ENCODE measurements at places on chromosomes 11 and 22. TPM values are rescaled to one million over a fixed set of nuclear protein-coding genes. Genes with fewer than 3 reads are reported as not detected.

The DMC1 gene
- 0.06 TPM for total RNA-seq

The INS gene
- total RNA-seq, result not detected

The PATL1 gene
- total RNA-seq, result 12.7 TPM

The MN1 gene
- total RNA-seq, result 13.2 TPM

The CHST1 gene
- 4.0 TPM for total RNA-seq

The ATG16L2 gene
- 1.3 TPM for total RNA-seq

The ANO1 gene
- 0.86 TPM for total RNA-seq

The RFPL2 gene
- total RNA-seq, result not detected

The CTSF gene
- total RNA-seq, result 7.5 TPM

DNA sequence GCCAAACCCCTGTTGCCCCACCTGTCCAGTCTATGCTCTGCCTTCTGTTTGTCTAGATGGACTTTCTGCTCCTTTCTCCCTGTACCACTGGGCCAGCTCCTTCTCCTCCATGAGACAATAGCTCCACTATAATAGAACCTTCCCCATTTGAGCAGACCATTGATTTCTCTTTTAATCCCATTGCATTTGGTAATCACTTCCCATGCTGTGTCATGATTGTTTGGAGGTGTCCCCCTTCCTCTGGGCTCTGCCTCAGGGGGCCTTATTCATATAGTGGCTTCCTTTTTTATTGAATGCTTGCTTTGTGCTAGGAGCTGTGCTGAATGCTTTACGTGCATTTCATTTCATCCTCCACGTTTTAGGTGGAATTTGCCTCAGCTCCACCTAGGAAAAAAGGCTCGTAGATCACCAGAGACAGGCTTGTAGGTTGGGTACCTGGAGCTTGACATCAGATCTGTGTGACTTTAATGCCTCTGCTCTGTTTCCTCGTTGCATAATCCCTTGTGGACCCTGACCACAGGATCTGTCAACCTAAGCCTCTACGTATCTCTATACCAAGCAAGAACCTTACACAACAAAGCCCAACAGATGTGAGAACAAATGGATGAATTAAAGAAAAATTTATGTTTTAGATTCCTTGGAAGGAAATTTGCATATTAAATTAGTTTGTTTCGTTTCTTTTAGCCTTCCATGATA, 106.2 kb upstream of the RASSF10 start:
- DNase-seq, result no peak

DNA sequence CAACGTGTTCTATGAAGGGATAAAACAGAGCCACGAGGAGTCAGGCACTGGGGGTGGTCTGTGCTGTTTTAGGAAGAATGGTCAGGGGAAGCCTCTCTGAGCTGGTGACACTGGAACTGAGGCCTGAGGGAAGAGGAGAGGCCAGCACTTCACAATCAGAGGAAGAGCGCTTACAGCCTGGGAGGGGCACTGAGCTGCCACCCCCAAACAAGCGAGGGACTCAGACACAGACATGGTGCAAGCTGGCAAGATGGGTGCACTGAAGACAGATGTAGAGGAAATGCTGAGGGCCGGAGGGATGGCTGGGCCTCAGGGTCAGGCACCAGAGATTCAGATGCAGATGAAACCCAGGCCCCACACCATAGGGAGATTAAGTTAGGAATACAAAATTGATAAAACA, 40.0 kb upstream of the TP53I11 start:
- DNase-seq, result no peak

- DNase-seq, result no peak
These were observed 160.1 kb downstream of the SWAP70 start for GRCh38 chr11:9823887-9824385.

GRCh38 chr22:24059793-24060192, 48.7 kb downstream of the CABIN1 start:
- DNase-seq, result no peak

GRCh38 chr11:70944636-70945035, 307.7 kb downstream of the SHANK2 start:
- no peak for DNase-seq

DNA sequence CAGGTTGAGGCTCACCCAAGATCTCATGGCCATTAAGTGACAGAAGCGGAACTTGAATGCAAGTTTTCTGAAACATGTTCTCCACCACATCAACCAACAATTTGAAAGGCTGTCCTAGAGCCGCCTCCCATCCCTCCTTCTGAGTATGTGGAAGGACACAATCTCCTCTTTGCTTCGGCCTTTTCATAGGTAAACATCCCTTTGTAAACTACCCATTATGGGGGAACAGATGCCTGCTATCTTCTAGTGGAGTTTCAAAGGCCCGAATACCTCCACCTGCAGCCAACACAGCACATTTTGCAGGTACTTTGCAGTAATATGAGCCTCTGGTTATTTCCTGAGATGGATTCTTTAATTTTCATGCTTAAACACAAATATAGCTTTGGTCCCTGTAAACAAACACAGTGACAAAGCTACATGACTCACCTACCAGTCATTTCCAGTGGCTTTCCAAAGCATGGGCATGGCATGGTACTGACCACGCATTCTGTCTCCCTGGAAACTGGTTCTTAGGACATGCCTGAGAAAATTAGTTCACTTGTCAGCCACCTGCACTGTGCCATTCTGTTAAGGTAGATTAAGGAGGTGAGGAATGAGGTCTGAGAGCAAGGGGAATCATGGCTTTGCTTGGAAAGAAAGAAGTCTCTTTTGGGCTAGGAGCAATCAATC, 60.2 kb downstream of the EHF start:
- DNase-seq, result peak; percentile 81

GRCh38 chr11:8069771-8070170, 11.2 kb upstream of the TUB start:
- no peak for DNase-seq

- no peak for DNase-seq
These were observed at the start of gene OR52E1 for GRCh38 chr11:5069272-5069671. Gene OR52E1 (plus strand): TSS chr11:5069572.

GRCh38 chr22:44351685-44352377, 39.1 kb upstream of the SHISAL1 start:
- peak; percentile 91 for DNase-seq

GRCh38 chr22:50034126-50035081, 21.8 kb upstream of the IL17REL start:
- peak; percentile 66 for DNase-seq

- peak; percentile 81 for DNase-seq
These were observed 534.3 kb downstream of the ETS1 start for GRCh38 chr11:128052912-128053641.

DNA sequence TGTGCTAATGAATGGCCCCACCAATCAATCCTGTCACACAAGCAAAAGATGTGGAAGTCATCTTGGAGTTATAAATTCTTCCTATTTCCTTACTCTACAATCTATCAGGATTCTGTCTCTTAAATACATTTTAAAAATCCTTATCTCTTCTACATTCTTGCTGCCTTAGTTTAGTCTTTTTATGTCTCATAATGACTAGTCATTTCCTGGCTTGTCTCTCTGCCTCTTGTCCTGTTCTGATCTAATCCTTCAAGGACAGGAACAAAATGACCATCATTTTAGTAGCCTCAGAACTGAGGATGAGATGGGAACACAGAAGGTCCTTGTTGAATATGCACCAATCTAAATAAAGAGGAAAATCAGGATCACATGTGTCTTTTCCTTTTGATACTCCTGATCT, 56.6 kb upstream of the LIN7C start:
- DNase-seq, result peak; percentile 26

- DNase-seq, result no peak
These were observed 3.2 kb upstream of the CST6 start for GRCh38 chr11:66008468-66009101.

DNA sequence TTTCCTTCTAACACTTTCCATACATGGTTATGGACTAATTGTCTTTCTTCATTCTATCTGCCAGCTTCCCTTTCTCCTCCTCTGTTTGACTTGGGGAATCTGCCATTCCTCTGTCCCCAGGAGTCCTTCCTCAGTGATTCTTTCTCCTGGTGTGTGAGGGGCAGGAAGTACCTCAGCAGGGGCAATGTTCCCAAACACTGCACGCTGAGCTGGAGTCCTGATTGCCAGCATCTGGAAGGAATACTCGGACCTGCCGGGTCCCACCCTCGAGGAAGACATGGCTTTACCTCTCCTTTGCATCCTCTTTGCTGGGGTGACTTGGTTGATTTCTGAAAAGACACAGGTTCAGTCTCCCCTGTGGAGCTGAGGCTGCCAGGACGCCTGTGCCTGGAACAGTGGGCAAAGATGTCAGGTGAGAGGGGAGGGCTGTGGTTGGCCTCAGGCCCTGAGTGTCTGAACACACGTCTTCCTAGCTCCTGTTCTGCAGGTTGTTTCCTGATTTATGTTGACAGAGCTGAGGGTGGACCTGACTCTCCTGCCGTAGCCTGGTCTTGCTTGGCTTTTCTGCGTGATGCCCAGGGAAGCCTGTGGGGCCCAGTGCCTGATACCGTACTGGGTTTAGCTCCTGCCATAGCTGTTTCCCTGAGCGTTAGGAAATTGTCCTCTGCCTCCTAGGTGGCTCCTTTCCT, 4.3 kb downstream of the COX8A start:
- no peak for DNase-seq
